ENCODE measurements at places on chromosomes 11 and 22.
A peak's percentile ranks its signal among the peaks of the same experiment; 100 is the strongest.

DNA sequence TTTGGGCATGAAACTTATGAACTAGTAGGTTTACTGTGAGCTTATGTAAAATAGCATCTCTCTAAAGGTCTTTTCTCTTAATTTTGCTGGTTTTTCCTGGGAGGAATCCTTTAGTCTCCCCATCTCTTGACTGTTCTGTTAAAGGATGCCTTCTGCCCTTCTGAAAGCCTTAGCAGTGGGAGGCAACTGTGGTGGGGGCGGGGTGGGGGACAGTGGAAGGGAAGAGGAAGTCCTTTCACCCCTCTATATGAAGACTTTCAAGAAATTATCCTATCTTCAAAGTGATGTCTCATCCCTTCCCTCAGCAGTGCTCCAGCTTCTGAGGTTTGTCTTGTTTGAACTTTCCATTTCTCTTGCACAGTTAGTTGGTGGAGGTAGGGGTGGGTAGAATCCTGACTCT, 73.1 kb downstream of the ELP4 start:
- no peaks in the 10 kb centered on the region for H3K4me1 ChIP-seq
- DNase-seq = no peak
- no peak overlapping the region for H3K27ac ChIP-seq
- H3K36me3 ChIP-seq = no peaks in the 10 kb centered on the region
- no peak overlapping the region for H3K4me3 ChIP-seq

DNA sequence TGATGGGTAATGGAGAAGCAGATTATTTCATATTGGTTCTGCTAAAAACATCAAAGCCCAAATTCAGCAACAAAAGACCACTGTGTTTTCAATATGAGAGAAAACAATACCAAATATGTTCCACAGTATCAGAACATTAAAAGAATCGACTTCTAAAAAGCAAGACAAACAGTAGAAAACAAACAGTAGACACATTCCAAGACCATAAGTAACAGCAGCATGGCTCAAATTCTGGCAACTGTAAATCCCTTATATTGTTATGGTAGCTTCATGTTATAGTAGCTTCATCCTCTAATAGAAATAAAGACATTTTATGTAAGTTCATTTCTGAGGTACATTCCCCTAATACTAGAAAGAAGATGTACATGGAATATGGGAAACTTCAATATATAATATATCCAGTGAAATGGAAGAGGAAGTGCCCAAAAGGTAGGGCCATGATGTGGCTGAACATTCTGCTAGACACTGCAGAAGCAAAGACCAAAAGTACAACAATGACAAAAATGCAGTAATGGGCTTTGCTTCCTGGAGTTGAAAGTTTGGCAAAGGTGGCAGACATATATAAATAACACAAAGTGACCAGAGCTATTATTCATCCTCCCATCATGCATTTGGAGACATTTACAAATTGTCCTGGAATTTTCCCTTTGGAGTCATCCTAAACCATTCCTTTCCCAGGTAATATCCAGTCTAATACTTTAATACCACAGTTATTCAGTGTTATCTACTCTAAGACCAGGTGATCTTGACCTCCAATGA, 299.9 kb downstream of the DCDC1 start:
- H3K27ac ChIP-seq = no peak overlapping the region
- peak; percentile 40 for DNase-seq
- no peak overlapping the region for H3K4me3 ChIP-seq
- H3K4me1 ChIP-seq = peaks cover 17% of the 10 kb centered on the region
- H3K36me3 ChIP-seq = no peaks in the 10 kb centered on the region

- no peak overlapping the region for H3K27ac ChIP-seq
- no peak overlapping the region for H3K4me3 ChIP-seq
- H3K36me3 ChIP-seq = no peaks in the 10 kb centered on the region
Measured at GRCh38 chr11:115316696-115317095, 187.5 kb downstream of the CADM1 start.

- no peak overlapping the region for H3K27ac ChIP-seq
- H3K4me1 ChIP-seq = peaks cover 12% of the 10 kb centered on the region
- DNase-seq = no peak
- no peaks in the 10 kb centered on the region for H3K27me3 ChIP-seq
- no peak overlapping the region for H3K4me3 ChIP-seq
- H3K36me3 ChIP-seq = peaks cover 43% of the 10 kb centered on the region
Measured at GRCh38 chr11:34960277-34960676, 43.9 kb downstream of the PDHX start.

GRCh38 chr11:10302359-10302743, 2.5 kb upstream of the ADM start:
- no peaks in the 10 kb centered on the region for H3K36me3 ChIP-seq
- H3K4me1 ChIP-seq = peaks cover 34% of the 10 kb centered on the region
- H3K27me3 ChIP-seq = no peaks in the 10 kb centered on the region
- peak overlapping the region; percentile 92 for H3K27ac ChIP-seq
- H3K4me3 ChIP-seq = peak overlapping the region; percentile 79
- DNase-seq = no peak

- H3K4me1 ChIP-seq = peaks cover 6% of the 10 kb centered on the region
- peak overlapping the region; percentile 61 for H3K4me3 ChIP-seq
- H3K36me3 ChIP-seq = no peaks in the 10 kb centered on the region
Measured at GRCh38 chr11:119148720-119149017, 183 bp upstream of the ABCG4 start.

- H3K27ac ChIP-seq = no peak overlapping the region
- H3K4me3 ChIP-seq = no peak overlapping the region
- H3K27me3 ChIP-seq = no peaks in the 10 kb centered on the region
- peaks cover 9% of the 10 kb centered on the region for H3K4me1 ChIP-seq
- DNase-seq = no peak
Measured at GRCh38 chr11:11985954-11986949, 22.2 kb downstream of the DKK3 start.

GRCh38 chr11:92897487-92897886, 72.0 kb upstream of the MTNR1B start:
- H3K36me3 ChIP-seq = no peaks in the 10 kb centered on the region
- no peaks in the 10 kb centered on the region for H3K4me1 ChIP-seq
- H3K27me3 ChIP-seq = no peaks in the 10 kb centered on the region
- no peak overlapping the region for H3K4me3 ChIP-seq
- no peak overlapping the region for H3K27ac ChIP-seq
- no peak for DNase-seq

DNA sequence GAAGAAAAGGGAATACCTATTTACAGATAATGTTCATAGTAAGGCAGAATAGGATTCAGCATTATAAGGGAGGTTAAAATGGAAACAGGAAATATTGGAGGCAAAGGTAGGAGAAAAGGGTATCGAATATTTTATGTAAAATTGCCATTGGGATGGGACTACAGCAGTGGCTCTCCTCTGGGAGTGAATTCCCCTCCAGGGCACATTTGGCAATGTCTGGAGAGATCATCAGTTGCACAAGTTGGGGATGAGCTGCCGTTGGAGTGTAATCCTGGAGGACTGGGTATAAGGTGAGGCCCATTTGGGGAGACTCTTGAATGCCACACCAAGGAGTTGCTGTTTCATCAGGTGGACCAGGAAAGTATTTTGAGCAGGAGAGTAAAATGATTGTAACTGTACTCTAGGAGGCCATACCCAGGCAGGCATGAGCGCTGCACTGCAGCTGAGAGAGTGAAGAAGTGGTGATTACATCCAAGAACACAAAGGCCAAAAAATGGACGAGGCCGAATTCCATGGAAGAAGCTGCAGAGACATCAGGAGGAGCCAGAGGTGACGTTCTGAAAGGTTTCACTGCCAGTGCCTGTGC, 8.7 kb upstream of the ACRV1 start:
- no peaks in the 10 kb centered on the region for H3K36me3 ChIP-seq
- H3K27me3 ChIP-seq = no peaks in the 10 kb centered on the region
- no peaks in the 10 kb centered on the region for H3K4me1 ChIP-seq
- H3K27ac ChIP-seq = no peak overlapping the region

DNA sequence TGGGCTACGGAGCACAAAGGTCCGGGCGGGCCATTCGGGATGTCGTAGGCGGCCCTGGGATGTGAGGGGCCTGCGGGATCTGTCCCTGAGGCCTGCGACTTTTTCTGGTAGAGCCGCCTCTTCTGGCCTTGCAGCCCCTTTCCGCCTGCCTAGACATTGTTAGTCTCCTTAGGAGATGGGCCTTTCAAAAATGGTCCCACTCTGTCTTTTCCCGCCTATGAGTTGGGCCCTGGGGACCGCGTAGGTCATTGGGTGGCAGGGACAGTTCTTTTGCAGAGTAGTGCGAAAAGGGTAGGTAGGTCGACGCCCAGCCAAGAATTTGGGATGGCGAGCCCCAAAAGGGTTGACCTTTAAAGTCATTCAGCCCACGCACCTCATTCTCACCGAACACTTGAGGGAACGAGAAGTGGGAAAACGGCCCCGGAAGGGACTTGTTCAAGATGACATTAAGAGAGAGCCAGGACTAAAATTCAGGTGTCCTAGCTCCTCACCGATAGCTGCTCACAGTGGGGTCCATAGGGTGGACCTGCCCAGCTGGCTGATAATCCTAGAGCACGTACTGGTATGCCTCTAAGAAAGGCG, 785 bp downstream of the OTUB1 start:
- peak overlapping the region; percentile 89 for H3K27ac ChIP-seq
- DNase-seq = no peak
- no peaks in the 10 kb centered on the region for H3K27me3 ChIP-seq
- H3K36me3 ChIP-seq = peaks cover 23% of the 10 kb centered on the region

GRCh38 chr11:95699631-95700470, 89.7 kb downstream of the FAM76B start:
- no peak overlapping the region for H3K27ac ChIP-seq
- no peaks in the 10 kb centered on the region for H3K36me3 ChIP-seq
- H3K4me3 ChIP-seq = no peak overlapping the region
- H3K4me1 ChIP-seq = no peaks in the 10 kb centered on the region
- DNase-seq = no peak
- no peaks in the 10 kb centered on the region for H3K27me3 ChIP-seq

- no peaks in the 10 kb centered on the region for H3K27me3 ChIP-seq
- no peak for DNase-seq
- no peak overlapping the region for H3K27ac ChIP-seq
- peaks cover 48% of the 10 kb centered on the region for H3K36me3 ChIP-seq
- H3K4me3 ChIP-seq = no peak overlapping the region
Measured at GRCh38 chr22:36285017-36285416, 32.1 kb downstream of the APOL1 start.

DNA sequence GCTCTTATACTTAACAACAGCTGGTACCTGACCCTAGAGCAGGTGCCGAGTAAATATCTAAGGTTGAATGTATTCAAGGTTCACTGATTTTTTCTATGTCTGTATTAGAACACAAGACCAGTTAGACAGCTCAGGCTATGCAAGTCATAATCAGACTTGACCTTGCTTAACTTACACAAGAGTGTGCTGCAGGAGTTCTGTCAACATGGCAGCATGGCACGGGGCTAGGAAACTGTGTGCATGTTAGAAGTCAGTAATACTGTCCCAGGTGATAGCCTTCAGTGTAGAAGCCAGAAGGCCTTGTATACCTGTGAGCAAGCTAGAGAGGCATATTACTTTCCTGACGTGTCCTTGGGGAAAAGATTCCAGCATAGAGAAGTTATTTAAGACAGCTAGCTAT, 253.1 kb downstream of the FAT3 start:
- H3K36me3 ChIP-seq = no peaks in the 10 kb centered on the region
- no peak overlapping the region for H3K4me3 ChIP-seq
- DNase-seq = no peak
- H3K4me1 ChIP-seq = peaks cover 23% of the 10 kb centered on the region
- H3K27ac ChIP-seq = no peak overlapping the region
- no peaks in the 10 kb centered on the region for H3K27me3 ChIP-seq

DNA sequence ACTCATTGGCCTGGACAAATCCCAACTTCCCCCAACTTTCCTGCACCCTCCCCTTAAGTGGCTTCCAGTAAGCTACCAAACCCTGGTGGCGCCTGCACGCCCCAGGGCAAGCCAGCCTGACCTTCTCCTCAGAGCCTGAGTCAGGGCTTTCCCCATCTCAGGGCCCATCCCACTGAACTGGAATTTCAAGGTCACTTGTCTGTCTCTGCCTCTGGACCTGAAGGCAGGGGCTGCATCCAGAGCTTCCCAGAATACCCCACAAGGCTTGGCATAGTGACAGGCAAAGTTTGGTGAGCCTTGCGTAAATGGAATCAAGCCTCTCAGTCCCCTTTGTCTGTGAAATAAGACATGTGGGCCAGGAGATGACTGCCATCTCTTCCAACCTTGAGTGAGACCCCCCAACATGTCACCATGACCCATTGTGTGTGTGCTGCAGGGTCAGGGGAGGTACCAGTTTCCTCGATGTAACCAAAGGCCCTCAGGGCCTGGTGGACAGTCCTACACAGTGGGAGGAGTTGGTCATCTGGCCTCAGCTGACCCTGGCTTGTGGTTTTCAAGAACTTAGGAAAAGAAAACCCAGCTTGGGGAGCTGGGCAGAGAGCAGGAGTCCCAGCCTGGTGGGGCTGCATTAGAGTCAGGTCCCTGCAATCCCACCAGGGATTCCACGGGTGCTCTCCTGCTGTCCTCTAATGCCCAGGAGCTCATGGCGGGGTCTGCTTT, 8.9 kb downstream of the ALX4 start:
- H3K4me1 ChIP-seq = no peaks in the 10 kb centered on the region
- no peak overlapping the region for H3K4me3 ChIP-seq
- peaks cover 63% of the 10 kb centered on the region for H3K27me3 ChIP-seq
- no peak overlapping the region for H3K27ac ChIP-seq

DNA sequence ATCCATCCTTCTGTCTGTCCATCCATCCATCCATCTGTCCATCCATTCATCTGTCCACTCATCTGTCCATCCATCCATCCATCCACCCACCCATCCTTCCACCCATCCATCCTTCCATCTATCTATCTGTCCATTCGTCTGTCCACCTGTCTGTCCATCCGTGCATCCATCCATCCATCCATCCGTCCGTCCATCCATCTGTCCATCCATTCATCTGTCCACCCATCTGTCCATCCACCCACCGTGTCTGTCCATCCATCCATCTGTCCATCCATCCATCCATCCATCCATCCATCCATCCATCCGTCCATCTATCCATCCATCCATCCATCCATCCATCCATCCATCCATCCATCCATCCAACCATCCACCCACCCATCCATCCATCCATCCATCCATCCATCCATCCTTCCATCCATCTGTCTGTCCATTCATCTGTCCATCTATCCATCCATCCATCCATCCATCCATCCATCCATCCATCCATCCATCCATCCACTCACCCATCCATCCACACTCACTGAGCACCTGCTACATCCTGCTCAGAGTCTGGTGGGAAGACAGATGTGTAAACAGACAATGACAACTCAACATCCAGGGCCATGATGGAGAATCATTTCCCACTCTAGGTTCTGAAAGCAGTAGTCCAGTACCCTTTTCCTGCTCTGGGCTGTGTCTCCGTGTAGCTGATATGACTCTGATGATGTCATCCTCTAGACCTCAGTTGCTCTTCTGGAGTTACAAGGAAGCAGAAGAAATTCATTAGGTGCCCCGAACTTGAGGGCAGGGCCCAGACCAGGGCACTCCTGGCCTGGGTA, 30.8 kb upstream of the MYEOV start:
- no peak for DNase-seq
- H3K36me3 ChIP-seq = no peaks in the 10 kb centered on the region
- no peaks in the 10 kb centered on the region for H3K27me3 ChIP-seq
- no peak overlapping the region for H3K4me3 ChIP-seq
- no peak overlapping the region for H3K27ac ChIP-seq
- H3K4me1 ChIP-seq = peaks cover 27% of the 10 kb centered on the region

GRCh38 chr22:23243006-23243573, 62.8 kb downstream of the BCR start:
- H3K36me3 ChIP-seq = peaks cover 22% of the 10 kb centered on the region

All from HepG2 (cell line).